Fibroblast of villous mesenchyme (primary cell): ENCODE measurements at places on chromosomes 12 and 14. TPM values are rescaled to one million over a fixed set of nuclear protein-coding genes. Genes with fewer than 3 reads are reported as not detected.

The MUCL1 gene
- total RNA-seq = not detected in 2 replicates

The ZBTB42 gene
- total RNA-seq = 3.5 and 4.3 TPM in 2 replicates

The RAD9B gene
- total RNA-seq = 0.64 and 1.3 TPM in 2 replicates

The CFAP251 gene
- total RNA-seq = 6.8 and 8.2 TPM in 2 replicates

The CLEC12A gene
- not detected in 2 replicates for total RNA-seq

The FOXN4 gene
- total RNA-seq = not detected in 2 replicates

The MORN3 gene
- 0.32 TPM in 1 of 2 replicates, not detected in the other for total RNA-seq

The BIN2 gene
- total RNA-seq = not detected in 2 replicates

The PROX2 gene
- under 0.01 TPM in 1 of 2 replicates, not detected in the other for total RNA-seq

The CCDC92 gene
- total RNA-seq = 8.2 and 10.0 TPM in 2 replicates

The GALC gene
- total RNA-seq = 18.0 and 19.9 TPM in 2 replicates

The LGALS3 gene
- 120 and 198 TPM in 2 replicates for total RNA-seq

The GLIPR1L2 gene
- total RNA-seq = 0.32 and 0.43 TPM in 2 replicates

The VDR gene
- total RNA-seq = 8.2 and 18.4 TPM in 2 replicates

The KLRD1 gene
- total RNA-seq = under 0.01 and 0.86 TPM in 2 replicates

The ZBTB1 gene
- 52.8 and 83.8 TPM in 2 replicates for total RNA-seq

The SIRT4 gene
- 1.3 and 1.6 TPM in 2 replicates for total RNA-seq

The FAM181A gene
- total RNA-seq = not detected in 2 replicates

The VRTN gene
- total RNA-seq = not detected in 2 replicates

The CLEC6A gene
- total RNA-seq = not detected in 2 replicates

The NPAS3 gene
- total RNA-seq = 0.86 and 0.97 TPM in 2 replicates

The CLEC14A gene
- 2.2 and 2.3 TPM in 2 replicates for total RNA-seq

The SLC35E3 gene
- 2.6 and 6.5 TPM in 2 replicates for total RNA-seq

The SDR9C7 gene
- not detected in 2 replicates for total RNA-seq

The PTPRR gene
- total RNA-seq = 0.64 TPM in 1 of 2 replicates, not detected in the other

The SENP1 gene
- total RNA-seq = 28.3 and 35.8 TPM in 2 replicates

The TARBP2 gene
- total RNA-seq = 47.4 and 54.8 TPM in 2 replicates

The YBX3 gene
- 88.9 and 104 TPM in 2 replicates for total RNA-seq

The CARMIL3 gene
- not detected in 2 replicates for total RNA-seq

The DEGS2 gene
- total RNA-seq = not detected in 2 replicates

The ABCC9 gene
- 7.4 and 12.1 TPM in 2 replicates for total RNA-seq

The SLC6A12 gene
- total RNA-seq = not detected in 2 replicates

The NOPCHAP1 gene
- 6.1 and 7.8 TPM in 2 replicates for total RNA-seq
